ENCODE measurements at places on chromosomes 7 and 10.
A peak's percentile ranks its signal among the peaks of the same experiment; 100 is the strongest.

- DNase-seq = no peak
Observed at GRCh38 chr10:78002541-78003288, 26.6 kb downstream of the POLR3A start.

GRCh38 chr7:21939136-21939857, 6.4 kb downstream of the CDCA7L start:
- DNase-seq = peak; percentile 41

- DNase-seq = no peak
Observed at GRCh38 chr10:27192284-27192683, 37.1 kb downstream of the MASTL start.

DNA sequence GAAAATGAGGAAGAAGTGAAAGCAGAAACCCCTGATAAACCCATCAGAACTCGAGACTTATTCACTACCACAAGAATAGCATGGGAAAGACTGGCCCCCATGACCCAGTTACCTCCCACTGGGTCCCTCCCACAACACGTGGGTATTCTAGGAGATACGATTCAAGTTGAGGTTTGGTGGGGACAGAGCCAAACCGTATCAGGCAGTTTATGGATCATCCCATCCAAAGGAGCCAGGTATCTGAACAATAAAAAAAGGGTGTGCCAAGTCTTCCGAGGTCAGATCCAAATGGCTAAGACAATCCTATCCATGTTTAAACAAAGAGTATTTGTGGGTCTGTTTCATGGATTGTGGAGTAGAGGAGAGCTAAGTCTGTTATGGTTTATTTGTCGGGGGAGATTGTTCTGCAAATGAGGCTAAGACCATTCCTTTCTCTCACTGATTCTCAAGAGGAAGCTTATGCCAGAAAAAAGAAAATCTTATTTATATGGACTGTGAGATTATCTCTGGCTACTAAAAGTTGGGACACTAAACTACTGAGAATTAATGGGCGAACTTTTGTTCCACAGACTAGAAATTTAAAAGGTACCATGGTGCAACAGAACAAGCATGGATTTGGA, 203.7 kb downstream of the IPMK start:
- DNase-seq = no peak

DNA sequence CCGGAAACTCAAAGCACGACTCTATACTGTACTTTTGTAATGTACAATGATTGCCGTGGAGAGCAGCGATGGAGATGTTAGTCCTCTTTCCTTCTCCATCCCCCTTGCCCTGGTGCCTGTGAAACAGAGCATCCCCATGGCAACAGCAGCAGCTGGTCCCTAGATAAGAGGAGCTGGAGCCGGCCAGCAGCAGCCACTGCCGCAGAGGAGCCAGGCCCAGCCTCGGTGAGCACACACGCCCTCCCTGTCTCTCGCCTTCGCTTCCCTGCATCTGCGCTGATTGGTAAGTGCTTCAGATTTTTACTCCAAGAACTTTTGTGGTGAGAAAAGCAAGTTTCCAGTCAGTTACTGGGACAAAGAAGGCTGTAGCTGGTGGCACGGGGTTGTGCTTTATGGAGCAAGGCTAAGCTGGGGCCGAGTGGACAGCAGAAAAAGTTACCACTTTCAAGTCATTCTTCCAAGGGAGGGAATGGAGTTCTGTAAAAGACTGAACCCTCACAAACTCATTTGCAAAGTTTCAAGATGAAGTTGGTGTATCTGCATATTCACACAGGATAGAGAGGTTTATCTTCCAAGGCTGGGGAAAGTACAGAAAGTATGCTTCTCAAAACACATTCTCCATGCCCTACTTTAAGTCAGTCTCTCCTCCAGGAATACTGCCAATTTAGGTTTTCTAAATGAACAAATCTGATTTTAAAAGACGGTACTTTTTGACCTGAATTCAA, at the start of gene PPP1R17:
Gene PPP1R17, plus strand, starts transcription at position 192 of the 725 bp plus-strand sequence. CDS start 5,227 bp downstream, outside the sequence.
- no peak for DNase-seq

DNA sequence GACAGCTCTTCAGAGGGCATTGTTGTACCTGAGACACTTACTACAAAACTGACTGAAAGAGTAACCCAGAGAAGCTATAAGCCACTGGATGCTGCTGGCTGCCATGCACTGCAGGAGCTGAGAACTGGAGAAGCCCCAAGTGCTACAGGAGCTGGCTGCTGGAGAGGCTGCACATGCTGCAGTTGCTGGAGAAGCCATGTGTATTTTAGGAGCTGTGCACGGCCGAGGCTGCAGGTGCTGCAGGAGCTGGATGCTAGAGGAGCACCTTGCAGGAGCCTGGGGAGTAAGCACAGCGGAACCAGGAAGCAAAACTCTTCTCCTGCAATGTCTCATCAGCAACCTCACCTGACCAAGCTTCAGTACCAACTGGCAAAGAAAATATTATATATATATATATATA, 45.5 kb downstream of the STEAP1B start:
- DNase-seq = no peak

DNA sequence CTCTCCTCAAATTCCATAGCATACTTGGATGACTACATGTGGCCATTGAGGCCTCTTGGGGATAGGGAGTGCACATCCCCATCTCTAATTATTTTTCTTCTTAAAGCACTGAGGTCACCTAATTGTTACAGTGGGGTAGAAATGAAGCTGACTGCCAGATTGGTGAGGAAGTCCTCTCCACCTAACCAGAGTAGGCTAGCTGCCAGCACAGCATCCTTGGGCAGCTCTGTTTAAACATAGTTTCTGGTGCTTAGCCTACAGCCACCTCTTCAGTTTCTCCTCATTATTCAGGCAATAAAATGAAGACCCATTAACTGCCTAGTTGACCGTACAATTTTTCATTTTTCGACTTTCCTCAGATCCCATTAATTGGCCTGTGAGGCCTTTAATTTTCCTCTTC, 104.6 kb downstream of the MLLT10 start:
- no peak for DNase-seq

DNA sequence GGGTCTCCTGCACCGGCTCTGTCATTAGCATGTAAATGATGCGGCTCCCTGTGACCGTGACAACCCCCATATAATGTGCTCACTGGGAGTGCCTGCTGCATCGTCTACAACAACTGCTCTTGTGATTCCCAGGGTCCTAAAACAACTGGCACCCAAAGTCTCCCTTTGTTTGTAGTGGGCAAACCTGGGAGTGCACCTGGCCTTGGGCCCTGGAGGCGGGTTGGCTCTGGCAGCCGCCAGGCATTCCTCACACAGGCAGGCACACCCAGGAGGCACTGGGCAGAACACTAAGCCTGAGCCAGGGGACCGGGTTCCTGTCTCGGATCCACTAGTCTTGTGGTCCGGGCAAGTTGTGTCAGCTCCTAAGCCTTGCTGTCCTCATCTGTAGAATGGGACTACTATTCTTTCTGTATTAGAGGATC, 115.5 kb upstream of the GPR26 start:
- no peak for DNase-seq

DNA sequence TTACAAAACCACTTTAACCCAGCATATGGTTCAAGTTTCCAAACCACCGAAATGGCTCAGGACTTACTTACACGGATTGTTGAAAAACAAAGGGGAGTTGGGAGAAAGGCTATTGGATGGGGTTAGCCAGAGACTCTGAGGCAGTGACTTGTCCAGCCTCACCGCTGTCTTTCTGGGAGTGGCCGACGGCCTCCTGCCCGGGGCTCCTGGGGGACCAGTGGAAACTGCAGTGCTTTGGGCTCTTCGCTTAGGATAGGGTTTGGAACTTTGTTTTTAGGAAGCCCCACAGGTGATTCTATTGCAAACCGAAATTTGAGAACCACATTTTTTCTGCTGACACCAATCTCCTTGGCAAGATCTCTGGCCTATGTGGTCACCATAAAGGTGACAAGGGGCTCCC, 38.1 kb upstream of the R3HCC1L start:
- DNase-seq = no peak

- peak; percentile 72 for DNase-seq
Observed at GRCh38 chr7:15015545-15016314, 113.2 kb upstream of the DGKB start.

GRCh38 chr7:74037609-74038008, 9.6 kb downstream of the ELN start:
- DNase-seq = no peak

- no peak for DNase-seq
Observed at GRCh38 chr10:97928897-97929296, 79.3 kb downstream of the GOLGA7B start.

- no peak for DNase-seq
Observed at GRCh38 chr7:55481155-55481554, 91.1 kb downstream of the VOPP1 start.

DNA sequence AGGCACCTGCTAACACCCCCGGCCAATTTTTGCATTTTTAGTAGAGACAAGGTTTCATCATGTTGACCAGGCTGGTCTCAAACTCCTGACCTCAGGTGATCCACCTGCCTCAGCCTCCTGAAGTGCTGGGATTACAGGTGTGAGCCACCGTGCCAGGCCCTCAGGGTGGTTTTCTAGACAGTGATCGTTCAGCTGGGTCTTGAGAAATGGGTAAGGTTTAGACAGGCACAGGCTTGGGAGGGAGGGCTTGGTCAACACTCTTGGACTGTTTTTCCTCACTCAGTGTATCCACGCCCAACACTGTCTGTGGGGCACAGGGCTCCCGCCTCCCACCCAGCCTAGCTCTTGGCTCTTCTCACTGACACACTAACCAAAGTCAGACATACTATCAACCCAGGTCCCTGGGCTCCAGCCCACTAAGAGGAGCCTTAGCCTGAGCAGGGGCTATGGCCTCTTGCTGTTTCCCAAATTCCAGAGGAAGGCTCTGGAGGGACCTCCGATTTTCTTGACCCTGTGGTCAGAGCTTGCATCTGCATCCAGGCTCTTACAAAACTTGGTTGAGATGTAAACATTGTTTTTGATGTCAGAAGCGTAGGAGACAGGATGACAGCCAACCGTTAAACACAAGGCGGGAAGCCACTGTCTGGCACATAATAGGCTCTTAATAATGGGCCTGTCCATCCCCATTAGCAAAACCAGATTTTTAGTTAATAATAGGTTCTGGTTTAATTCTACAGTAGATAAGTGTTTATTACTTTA, 143.9 kb downstream of the PRKAG2 start:
- no peak for DNase-seq

- DNase-seq = no peak
Observed at GRCh38 chr7:77427996-77428603, 12.0 kb upstream of the GSAP start.

- DNase-seq = no peak
Observed at GRCh38 chr7:39686261-39686924, 63.0 kb downstream of the RALA start.

DNA sequence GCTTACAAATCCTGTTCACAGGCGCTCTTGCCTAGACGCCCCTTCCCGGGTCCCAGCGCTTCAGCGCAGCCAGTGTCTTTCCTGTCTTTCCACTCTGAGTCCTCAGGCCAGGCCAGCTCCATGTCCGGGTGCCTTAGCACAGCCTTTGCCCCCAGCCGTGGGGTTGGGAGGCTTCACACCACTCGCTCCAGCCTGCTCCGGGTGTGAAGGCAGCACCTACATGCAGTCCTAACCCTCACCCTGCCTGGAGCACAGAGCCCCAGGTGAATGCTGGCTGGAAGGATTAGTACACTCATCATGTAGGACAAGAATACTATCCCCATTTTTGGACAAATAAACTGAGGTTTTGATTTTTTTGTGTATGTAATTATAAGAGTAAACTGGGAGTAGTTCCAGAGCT, 81.7 kb upstream of the TMEM72 start:
- DNase-seq = no peak

GRCh38 chr7:25861601-25862260, 290.3 kb upstream of the NFE2L3 start:
- DNase-seq = peak; percentile 71

GRCh38 chr10:46514899-46515298, 41.6 kb downstream of the GPRIN2 start:
- no peak for DNase-seq

DNA sequence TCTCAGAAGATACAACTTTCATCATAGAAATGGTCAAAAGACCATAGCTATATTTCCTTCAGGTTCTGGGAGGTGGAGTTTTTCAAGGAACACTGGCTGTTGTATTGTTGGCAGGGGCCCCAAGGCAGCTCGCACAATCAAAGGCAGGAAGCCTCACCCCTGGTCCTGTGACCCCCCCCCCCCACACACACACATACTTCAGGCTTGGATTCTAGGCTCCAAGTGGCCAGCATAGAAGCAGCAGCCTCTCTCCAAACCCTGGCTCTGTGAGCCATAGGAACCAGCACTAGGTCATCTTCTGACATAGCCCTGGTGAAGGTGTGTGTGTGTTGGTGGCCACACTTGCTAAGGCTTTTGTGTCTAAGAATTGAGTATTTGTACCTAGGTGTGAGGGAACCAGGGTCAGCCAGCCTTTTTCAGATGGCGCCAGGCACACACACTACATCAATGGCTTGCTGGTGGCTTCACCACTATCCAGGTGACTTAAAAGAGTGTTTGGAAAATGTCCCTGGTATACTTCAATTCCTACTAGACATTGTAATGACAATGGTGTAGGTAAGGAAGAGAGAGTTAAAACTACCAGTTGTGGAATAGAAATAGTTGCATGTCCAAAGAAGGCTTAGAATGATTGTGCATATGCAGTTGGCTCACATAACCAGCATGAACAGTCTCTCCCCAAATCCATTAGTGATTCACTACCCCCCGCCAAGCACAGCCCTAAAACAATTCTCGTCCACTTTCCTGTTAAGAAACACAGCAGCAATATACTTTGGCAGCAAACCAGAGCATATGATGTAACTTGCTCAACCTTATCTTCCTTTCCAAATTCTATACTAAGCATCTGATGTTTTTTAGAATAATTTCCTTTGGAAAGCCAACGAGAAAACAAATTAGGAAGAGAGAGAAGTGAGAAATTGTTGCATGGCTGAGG, 91.3 kb downstream of the AVL9 start:
- no peak for DNase-seq

- DNase-seq = no peak
Observed at GRCh38 chr7:157434231-157434630, 97.4 kb downstream of the DNAJB6 start.

All from Karpas-422 (cell line).